DMS53 (cell line): ENCODE measurements at places on chromosomes 5 and 9.
A peak's percentile ranks its signal among the peaks of the same experiment; 100 is the strongest.

DNA sequence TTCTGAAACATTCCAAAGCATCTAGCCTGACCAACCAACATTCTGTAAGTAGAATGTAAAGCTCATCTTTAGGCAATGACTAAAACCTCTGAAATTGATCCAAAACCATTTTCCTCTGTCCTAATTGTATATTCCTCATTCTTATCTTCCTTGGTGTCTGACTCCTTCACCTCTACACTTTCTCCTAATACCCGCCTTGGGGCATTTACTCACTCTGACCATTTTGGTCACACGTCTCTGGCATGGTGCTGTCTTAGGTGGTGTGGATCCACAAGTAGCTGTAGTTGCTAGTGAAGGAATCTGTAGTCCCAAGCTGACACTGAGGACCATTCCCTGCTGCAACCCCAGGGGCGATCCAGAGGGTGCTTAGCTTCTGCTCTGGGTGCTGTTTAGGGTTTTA lies 40.8 kb upstream of the LMNB1 start:
- no peak for DNase-seq

DNA sequence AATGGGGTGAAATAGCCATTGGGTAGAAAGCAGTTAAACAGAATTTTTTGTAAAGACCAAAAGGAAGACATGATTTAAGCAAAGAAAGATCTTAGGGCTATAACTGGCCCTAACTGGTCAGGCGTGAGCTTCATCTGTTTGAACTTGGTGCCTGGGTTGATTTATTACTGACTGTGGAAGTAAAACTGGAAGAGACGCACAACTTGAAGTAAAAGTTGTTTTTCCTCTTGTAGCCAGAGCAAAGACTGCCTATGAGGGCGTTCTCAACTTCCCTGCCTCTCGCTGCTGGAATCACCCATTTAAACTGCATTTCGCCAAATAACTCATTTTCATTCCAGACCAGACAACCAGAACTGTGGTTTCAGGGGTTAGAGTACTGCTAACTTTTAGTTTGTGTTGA lies 1.5 kb downstream of the THBS4 start:
- DNase-seq = no peak

GRCh38 chr9:100150214-100150613 lies 51.2 kb downstream of the INVS start:
- no peak for DNase-seq

DNA sequence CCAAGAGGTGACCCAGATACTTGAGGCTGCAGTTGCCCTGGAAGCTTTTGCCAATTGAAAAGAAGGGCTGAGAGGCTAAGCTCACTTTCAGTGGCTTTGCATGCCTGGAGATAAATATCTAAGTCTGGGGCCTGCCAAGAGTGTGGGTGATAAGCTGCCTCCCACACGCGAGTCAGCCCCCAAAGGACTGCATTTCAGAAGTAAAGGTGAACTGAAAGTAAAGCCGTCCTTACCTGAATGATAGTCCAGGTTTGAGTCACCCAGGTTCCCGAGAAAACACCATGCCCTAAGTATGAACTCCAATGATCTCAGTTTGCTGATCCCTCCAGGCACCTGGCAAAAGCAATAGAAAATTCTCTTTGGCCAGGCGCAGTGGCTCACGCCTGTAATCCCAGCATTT lies 22.5 kb upstream of the N4BP3 start:
- DNase-seq = no peak

- peak; percentile 86 for DNase-seq
Measured at GRCh38 chr9:129006328-129007034, 21.6 kb downstream of the SH3GLB2 start.

- DNase-seq = no peak
Measured at GRCh38 chr5:169229342-169229892, 71.5 kb downstream of the SLIT3 start.

DNA sequence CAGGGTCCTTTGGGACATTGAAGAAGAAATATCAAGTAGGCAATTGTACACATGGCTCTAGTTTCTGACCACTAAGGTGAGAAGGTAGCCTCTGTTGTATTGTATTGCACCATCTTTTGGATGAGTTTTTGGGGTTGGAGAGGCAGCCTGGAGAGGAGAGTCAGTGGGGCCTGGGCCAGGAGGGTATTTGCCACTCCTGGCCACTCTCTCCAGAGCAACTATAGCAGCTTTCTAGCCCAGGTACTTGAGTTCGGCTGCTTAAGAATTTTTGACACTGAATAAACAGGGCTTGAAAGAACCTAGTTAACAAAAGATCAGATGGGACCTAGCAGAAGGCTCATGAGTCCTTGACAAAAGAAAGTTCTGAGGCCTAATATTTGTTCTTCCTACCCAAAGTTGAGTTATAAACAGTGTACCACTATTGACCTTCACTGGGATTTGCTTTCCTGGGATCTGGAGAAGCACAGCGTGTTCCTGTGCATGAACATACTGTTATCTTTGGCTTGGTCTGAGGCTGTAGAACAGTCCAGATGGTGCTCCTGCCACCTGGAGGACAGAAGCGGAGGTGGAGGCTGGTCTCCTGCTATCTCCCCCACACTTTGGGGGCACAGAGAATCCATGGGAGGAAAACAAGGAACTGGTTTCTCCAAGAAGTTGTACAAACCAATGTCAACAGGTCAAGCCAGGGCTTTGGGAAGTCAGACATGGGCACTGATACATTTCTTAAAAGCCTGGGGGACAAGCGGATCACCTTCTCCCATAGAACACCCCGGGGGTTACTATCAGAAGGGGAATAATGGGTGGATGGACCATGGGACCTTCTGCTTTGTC lies 110.4 kb upstream of the LIFR start:
- DNase-seq = peak; percentile 42

DNA sequence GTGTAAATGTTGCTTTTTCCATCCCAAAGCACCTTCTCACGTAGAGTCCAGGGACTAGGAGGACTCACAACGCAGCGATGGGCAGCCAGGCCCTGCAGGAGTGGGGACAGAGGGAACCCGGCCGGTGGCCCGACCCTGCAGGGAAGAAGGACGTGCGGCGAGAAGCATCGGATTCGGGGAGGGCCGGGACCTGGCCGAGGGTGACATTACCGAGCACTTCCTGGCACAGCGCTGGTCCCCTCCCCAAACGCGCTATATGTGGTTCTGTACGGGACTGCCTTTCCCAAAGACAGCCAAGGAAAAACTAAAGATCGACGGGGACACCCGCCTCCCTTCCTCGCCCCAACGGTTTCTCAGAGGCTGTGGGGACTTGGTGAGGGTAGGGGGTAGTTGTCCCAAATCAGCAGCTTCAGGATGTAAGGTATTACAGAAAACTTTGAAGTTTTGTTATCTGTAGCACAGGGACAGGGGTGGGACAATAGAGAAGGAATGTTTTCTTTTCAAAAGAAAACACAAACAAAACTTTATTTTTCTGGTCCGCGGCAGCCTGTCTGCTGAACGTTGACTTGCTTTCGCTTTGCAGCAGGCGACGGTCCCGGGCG lies 887 bp upstream of the MAP3K1 start:
- DNase-seq = peak; percentile 67

DNA sequence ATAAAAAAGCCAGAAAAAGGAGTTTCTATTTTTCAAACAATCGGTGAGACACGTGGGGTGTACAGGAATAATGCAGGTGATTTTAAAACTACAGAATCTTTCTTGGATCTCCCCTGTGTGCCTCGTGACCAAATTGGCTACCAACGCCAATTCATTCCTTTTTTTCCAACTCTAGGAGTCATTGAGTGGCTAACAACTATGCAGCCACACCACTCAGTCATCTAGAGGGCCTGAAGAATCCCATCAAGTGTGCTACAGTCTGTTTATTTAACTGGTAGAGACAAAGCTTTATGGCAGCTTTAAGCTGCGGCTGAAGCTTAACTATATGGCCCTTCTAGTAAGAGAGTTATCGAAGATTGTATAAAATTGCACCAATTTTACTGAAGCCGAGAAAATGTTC lies 113.1 kb upstream of the NIPBL start:
- DNase-seq = peak; percentile 71

GRCh38 chr5:144465441-144465840 lies 294.8 kb downstream of the KCTD16 start:
- DNase-seq = peak; percentile 67

- no peak for DNase-seq
Measured at GRCh38 chr5:168756453-168757391, 177.6 kb upstream of the PANK3 start.

- no peak for DNase-seq
Measured at GRCh38 chr5:64576250-64576649, 70.4 kb downstream of the RGS7BP start.

DNA sequence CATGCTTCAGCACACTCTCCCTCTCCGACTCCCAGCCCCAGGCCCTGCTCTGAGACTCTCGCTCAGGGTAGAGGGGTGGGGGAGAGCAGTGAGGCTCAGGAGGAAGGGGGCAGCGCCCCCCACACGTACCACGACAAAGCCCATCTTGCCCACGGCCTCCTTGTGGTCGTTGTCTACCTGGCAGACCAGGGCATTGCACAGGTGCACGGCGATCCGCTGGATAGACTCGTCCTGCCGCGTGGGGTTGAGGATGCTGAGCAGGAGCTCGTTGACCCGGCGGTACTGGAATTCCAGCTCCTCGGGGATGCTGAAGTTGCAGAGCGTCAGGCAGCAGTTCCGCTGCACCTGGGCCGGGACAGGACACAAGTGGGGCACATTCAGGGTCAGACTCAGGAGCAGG lies 18.5 kb upstream of the ZDHHC12 start:
- DNase-seq = peak; percentile 26

GRCh38 chr9:9924376-9924775 lies 688.4 kb downstream of the PTPRD start:
- DNase-seq = no peak
